Activated CD8-positive, alpha-beta memory T cell treated with anti-CD3 and anti-CD28 coated beads, Interleukin-2, amount 10 ng/mL, durations not matched to agents 7 days and 5 days (primary cell): ENCODE measurements at places on chromosomes 16 and 17.

DNA sequence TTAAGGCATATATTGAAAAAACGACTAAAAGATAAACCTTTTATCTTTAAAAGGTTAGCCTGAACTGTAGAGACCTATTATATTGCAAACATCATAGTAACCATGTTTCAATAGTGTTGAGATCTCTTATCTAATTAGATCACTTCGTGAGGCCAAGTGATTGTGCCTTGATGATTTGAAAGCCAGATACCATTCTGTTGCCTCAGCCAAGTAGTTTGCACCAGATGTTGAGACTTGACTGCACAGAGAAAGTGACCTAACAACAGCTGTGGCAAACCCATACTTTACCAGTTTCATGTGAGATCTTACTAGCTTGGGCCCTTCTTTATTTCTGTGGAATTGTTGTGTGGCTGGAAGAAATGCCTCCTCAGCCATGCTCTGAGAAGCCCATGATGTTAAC, 717.3 kb downstream of the KCNJ2 start:
- DNase-seq, result no peak

DNA sequence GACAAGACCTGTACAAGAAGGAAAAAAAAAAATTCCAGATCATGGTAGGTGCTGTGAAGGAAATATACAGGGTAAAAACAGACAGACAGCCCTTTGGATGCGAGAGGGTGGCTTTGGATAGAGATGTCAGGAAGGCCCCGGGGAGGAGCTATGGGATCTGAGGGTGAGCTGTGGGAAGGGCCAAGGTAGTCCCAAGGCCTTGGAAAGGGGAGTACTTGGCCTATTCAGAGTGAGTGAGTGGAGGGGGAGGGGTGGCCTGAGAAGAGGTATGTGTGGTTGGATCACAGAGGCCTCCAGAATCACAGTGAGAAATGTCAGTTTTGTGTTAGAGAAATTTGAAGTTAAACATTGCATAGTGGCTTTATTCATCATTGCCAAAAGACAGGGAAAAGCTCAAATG, 31.2 kb upstream of the AKTIP start:
- DNase-seq, result no peak

GRCh38 chr16:30761427-30761927, 385 bp downstream of the CFAP119 start:
- DNase-seq, result peak; percentile 61

GRCh38 chr16:67825119-67825518, 17.0 kb upstream of the THAP11 start:
- DNase-seq, result no peak

DNA sequence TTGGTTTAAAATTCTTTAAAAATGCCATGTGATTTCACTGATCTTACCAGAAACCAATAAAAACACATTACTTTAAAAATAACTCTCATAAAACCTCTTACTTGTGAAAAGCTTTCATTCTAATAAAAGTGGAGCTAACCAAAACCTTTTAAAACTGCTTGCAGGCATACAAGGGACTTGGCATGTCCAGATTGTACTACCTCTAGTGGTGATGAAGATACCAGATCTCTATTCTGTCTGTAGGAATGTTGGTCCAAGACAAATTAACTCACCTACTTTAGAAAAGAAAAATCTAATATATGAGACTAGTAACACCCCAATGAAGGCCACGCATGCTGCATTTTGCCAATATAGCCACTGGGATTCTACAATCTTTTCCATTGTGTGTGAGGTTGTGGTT, 151.0 kb upstream of the SALL1 start:
- no peak for DNase-seq

GRCh38 chr16:13348416-13348815, 447.0 kb downstream of the SHISA9 start:
- DNase-seq, result no peak

- no peak for DNase-seq
Observed at GRCh38 chr17:80523956-80524712, 20.5 kb upstream of the RPTOR start.

GRCh38 chr17:31297090-31297489, at the start of gene OMG:
TSS of gene OMG (minus strand) at chr17:31297239. CDS start at chr17:31296331, 908 bp downstream.
- no peak for DNase-seq

DNA sequence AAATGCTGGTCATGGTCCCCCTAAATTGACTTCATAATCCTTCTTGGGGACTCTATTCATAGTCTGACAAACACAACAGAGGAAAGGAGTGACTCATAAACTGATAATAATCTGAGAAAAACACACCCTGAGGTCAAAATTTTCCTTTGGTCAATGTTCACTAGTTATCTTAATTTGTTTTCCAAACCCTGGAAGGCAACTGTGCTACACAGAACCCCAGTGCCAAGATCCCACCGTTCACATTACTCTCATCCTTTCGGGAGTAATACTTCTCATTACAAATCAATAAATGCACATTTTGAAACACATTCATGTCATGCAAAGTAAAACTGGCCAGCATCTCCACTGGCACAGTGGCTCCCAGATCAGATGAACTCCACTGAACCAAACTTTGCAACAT, 23.2 kb downstream of the COIL start:
- DNase-seq, result no peak

DNA sequence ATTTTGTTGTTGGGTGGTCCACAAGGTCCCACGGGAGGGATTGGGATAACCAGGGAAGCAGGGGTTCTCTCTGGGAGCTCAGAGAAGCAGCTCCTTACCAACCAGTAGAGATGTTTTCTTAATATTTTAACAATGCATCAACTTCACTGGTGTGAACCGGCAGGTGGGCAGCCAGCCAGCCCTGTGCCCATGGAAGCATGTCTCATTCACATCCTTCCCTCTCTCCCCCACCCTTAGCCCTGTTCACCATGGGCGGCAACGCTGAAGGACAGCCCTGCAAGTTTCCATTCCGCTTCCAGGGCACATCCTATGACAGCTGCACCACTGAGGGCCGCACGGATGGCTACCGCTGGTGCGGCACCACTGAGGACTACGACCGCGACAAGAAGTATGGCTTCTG, 9.3 kb downstream of the MMP2 start:
- DNase-seq, result no peak

DNA sequence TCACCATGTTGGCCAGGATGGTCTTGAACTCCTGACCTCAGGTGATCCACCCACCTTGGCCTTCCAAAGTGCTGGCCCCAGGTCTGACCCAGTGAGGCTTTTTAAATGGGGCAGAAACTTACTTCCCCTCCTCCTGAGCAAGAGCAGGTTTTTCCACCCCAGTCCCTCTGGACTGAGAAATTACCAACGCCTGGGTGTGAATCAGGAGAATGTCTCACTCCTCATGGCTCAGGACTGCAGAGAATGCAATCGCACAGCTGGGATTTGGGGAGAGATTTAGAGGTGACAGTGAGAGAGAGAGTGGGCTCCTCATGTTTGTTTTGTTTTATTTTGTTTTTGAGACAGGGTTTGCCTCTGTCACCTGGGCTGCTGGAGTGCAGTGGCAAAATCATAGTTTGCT, 203.6 kb downstream of the RAB11FIP4 start:
- no peak for DNase-seq

DNA sequence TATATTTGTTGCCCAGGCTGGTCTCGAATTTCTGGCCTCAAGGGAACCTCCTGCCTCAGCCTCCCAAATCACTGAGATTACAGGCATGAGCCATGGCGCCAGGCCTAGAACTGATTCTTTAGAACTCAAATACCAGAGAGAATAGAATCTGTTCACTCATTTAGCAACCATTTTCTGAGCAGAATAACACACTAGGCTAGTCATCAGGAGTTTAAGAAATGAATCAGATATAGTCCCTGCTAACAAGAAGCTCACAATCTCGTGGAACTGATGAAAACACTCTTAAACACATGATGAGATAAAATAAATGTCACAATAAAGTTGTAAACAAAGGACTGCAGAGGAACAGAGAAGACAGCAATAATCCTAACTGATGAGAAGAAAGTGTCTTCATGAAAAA, 55.8 kb upstream of the ADCY9 start:
- DNase-seq, result no peak

GRCh38 chr16:78620291-78620690, 520.8 kb downstream of the WWOX start:
- no peak for DNase-seq

DNA sequence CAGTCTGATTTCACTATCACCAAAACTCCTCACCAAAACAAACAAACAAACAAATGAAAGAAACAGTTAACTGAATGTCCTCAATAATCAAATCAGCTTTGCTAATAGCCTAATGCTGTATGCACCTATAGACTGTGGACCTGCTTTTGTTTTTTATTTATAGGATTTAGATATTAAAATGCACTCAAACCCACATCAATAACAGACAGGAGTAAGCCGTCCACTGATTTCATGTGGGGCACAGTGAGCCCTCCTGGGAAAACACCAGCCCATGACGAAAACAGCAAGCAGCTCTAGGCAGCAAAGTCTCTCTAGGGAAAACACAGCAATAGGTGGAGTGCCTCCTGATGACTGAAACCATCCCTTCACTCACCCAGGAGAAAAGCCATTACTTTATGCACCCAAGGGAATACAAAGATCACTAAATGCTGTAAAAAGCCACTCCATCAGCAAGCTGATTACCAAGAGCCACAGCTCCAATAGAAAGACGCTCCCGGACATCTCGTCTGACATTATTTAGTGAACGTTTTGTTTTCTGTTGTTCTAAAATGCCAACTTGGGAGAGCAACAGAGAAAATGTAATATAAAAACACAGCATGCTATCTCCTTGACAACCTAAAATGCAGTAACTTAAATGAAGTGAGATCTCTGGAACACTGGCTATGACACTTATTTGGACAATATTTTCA, 47.8 kb downstream of the ANKFY1 start:
- no peak for DNase-seq

GRCh38 chr17:16947470-16947869, 24.4 kb downstream of the TNFRSF13B start:
- no peak for DNase-seq

- no peak for DNase-seq
Observed at GRCh38 chr17:82121660-82122629, 23.9 kb upstream of the FASN start.

GRCh38 chr17:530851-531250, 178.2 kb upstream of the RPH3AL start:
- no peak for DNase-seq

- no peak for DNase-seq
Observed at GRCh38 chr16:1769402-1770300, 1.7 kb downstream of the NME3 start.

GRCh38 chr17:73824321-73824720, 180.1 kb upstream of the SDK2 start:
- no peak for DNase-seq

DNA sequence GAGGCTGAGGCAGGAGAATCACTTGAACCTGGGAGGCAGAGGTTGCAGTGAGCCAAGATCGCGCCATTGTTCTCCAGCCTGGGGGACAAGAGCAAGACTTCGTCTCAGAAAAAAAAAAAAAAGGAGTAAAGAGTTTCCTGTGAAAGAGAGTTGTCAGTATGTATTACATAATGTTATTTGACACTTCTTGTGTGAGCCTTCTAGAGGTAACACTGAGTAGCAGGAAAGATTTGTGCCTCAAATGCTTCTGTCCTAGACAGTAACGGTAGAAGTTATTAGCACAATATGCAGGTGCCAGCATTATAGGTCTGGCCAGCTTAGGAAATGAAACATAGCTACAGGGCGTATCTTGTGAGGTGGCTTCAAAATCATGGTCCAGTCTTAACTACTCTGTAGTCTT, 6.2 kb downstream of the RPS6KB1 start:
- no peak for DNase-seq

- DNase-seq, result no peak
Observed at GRCh38 chr16:1074379-1074649, 1.8 kb downstream of the SSTR5 start.

GRCh38 chr17:2957631-2958286, 105.6 kb downstream of the OR1D5 start:
- no peak for DNase-seq

- DNase-seq, result no peak
Observed at GRCh38 chr17:36892112-36892838, 45.0 kb upstream of the LHX1 start.

DNA sequence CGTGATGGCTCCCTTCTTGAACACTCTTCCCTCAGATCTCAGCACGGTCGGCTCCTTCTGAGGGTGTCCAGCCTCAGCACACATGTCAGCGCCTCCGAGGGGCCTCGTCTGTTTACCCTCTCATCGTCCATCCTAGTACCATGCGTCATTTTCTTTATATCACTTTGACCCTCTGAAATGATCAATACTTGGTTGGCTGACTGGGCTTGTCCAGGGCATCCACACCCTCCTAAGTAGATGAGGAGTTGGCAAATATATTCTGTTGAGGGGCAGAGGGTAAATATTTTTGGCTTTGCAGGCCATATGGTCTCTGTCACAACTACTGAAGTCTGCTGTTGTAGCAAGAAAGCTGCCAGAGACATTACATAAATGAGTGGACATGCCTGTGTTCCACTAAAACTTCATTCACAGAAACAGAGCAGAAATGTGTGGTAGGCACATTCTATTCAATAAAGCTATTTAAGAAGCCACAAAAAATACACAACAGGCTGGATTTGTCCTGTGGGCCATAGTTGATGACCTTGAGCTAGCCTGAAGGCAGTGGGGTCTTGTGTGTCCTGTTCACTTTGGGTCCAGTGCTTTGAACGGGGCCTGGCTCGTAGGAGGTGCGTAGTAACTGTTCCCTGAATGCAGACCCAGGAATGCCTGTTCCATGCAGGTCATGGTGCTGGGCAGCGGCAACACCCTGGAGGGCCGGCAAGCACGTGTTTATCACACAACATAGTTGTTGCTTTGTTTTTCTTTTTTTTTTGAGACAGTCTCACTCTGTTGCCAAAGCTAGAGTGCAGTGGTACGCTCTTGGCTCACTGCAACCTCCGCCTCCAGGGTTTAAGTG, 185.8 kb downstream of the SNX29 start:
- DNase-seq, result no peak

GRCh38 chr16:57623251-57624043, 5.0 kb upstream of the ADGRG1 start:
- DNase-seq, result no peak

- DNase-seq, result no peak
Observed at GRCh38 chr16:75218256-75219076, at the start of gene CTRB1. TSS of gene CTRB1 (plus strand) at chr16:75218988. CDS start at chr16:75219008, 20 bp downstream.
